ENCODE measurements at places on chromosomes 2 and 18.

DNA sequence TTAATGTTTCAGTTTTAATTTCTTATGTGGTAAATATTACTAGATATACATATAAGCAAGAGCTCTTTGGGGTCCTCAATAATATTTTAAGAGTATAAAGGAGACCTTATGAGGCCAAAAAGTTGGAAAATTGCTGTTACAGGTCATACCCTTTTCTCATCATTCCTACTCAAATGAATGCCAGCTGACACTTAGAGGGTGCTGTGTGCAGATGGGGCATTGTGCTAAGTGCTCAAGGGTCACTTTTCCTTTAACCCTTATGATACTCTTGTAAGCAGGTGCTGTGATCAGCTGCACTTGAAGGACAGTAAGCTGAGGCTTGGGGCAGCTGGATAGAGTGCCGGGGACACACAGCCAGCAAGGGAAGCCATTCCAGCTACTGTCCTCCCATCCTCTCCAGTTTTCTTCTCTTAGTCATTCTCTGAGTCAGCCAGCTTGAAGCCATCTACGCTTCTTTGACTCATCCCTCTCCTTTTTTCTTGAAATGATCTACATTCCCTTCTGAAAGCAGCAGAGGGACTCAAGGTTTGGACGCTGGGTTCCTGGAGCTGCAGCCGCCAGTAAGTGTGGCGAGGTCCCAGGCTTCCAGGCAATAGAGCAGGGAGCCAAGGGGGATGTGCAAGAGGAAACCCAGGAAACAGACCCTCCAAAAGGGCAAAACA is 42.0 kb upstream of the CREB1 start:
- DNase-seq, result no peak

- DNase-seq, result no peak
These were observed 43.9 kb upstream of the ATP6V1B1 start for GRCh38 chr2:70891572-70892357.

GRCh38 chr18:46158499-46158898 is 54.3 kb downstream of the HAUS1 start:
- no peak for DNase-seq

GRCh38 chr18:12703664-12704063 is 822 bp downstream of the PSMG2 start:
- no peak for DNase-seq

DNA sequence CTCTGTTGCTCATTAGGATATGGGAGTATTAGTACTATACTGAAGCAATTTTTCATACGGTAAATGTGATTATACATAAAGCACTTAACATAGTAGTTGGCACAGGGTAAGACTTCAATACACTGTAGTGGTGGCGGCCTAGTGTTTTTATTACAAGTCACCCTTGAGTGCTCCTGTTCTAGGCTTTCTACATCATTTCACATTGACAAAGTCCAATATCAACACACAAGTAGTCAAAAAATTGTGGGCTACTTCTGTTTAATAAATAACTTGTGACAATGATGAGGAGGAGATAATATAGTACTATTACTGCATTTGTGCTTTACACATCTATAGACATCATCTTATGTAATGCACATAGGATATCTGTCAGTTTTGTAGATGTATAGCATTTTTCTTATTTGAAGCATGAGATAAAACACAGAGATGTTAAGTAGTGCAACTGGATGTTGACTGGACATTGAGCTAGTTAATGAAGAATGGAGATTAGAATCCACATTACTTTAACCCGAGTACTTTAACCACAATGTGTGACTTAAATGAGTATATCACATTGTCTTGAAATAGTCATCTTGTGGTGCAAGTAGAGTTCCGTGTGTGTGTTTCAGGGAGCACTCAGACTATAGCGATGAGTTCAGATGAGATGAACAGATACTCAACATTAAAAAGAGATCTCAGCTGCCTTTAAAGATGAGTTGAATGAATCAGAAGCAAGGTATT is 134.8 kb downstream of the ZNF385B start:
- DNase-seq, result no peak

DNA sequence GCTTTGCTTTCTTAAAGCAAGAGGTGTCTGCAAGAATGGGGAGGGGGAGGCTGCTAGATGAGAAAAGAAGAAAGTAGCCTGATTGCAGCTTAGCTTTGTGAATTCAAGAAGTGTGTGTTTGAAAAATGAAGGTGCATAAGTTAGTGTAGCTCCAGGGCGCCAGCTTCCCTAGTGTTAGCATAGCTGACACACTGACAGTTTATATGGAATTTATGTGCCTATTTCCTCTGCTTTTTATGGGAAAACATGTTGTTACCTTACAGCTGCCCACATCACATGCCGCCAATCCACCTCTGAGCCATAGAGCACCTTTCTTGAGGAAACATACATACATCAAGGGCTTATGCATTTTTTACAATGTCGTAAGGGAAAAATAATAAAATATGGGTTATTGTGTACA is 536.4 kb upstream of the PIK3C3 start:
- DNase-seq, result no peak

DNA sequence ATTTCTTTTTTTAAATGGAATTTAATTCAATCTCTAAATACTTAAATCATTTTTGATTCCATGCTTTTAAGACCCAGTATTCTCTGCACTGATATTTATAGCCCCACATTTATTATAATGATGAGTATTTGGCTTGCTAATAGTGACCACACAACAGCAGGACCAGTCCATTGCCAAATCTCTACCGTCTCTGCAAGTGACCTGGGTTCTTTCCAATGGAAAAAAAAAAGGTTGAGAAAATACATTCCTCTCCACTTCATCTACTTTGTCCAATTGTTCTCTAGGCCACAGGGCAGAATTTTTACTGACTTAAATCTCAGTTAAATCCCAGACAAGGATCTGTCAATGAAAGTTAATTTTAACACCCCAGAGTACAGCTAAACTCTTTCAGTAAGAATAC is 20.5 kb downstream of the GRB14 start:
- no peak for DNase-seq

DNA sequence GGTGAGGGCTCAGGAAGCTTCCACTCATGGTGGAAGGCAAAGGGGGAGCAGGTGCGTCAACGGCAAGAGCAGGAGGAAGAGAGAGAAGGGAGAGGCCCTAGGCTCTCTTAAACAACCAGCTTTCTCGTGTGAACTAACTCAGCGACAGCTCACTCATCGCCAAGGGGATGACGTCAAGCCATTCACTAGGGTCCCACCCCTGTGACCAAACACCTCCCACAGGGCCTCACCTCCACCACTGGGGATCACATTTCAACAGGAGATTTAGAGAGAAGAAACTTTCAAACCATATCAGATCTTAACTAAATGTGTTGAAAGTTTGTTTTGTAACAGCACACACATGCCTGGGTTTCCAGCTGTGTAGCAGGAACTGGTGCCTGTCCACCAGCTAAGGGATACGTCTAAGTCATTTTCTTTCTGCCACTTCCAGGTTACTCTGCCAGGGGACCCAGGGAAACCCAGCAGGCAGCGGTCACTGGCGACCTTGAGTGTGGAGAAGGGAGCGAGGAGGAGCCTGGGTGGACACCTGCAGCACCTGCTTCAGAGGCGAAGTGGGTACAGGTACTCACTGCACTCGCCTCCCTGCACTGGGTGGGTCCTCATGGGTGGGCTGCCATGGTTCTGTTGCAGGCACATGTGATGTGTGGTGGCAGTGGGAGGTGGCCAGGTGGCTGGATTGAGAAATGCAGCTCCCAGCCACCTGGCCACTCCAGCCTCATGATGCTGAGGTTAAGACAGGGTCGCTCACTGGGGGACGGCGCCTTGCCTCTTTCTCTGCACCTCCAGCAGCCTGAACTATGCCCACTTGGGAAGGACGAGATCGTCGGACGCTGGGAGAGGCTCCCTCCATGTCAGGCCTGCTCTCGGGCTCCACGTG is 8.4 kb upstream of the GPC1 start:
- DNase-seq, result no peak

GRCh38 chr2:108323619-108324018 is 34.9 kb downstream of the SULT1C2 start:
- DNase-seq, result no peak

GRCh38 chr18:72727038-72727655 is 140.6 kb downstream of the NETO1 start:
- DNase-seq, result no peak

DNA sequence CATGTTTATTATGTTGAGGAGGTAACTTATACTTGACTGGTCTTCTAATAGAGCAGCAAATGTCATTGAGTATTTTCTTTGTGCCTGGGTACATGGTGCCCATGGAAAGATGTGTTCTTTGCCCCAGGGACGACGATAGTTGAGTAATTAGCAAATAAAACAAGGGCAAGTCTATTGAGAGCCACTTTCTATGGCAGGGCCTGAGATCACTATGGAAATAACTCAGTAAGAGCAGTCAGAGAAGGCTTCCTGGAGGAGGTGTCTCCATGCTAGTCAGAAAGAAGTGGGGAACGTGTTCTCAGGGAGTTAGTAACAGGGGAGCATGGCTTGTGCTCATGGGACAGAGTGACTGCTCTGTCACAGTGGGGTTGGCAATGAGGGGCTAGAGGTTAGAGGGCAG is 28.6 kb downstream of the CTIF start:
- DNase-seq, result no peak

GRCh38 chr2:119862127-119862889 is 102.6 kb downstream of the PTPN4 start:
- no peak for DNase-seq

DNA sequence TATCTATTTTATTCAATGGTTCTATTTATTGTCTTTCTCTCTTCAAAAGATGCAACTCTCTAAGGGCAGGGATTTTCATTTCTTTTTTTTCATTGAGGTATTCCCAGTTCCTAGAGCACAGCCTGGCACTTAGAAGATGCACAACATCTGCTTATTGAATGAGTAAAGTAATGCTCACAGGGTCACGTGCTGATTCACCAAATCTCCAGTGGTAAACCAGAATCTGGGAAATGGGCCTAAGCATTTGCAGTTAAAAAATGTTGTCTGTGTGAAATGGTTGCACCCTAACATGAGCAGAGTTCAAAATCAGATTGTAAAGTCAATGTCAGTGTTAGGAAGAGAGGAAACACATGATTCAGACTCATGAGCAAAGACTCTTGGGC is 15.8 kb downstream of the SLC8A1 start:
- DNase-seq, result no peak

- DNase-seq, result no peak
These were observed 11.2 kb downstream of the REV1 start for GRCh38 chr2:99478632-99479031.

DNA sequence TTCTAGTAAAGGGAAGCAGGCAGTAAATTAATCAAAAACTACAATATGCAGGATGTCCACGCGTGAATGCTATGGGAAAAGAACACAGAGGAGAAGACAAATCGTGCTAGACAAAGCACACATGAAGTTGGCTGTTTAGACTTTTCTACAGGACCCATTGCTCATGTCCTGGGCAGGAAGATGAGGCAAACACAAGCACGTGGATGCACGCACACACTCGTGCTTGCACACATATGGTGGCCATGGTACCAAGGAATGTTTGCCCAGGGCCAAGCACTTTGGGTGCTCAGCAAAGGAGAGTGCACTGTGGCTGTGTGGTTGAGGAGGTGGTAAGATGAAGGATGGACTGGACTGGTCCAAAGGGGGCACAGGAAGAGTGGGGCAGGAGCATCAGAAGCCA is 80.2 kb upstream of the MCFD2 start:
- no peak for DNase-seq

- no peak for DNase-seq
These were observed 1.3 kb downstream of the ZNF521 start for GRCh38 chr18:25350489-25351251.

- DNase-seq, result no peak
These were observed 47.1 kb downstream of the CDCA7 start for GRCh38 chr2:173401716-173402326.

DNA sequence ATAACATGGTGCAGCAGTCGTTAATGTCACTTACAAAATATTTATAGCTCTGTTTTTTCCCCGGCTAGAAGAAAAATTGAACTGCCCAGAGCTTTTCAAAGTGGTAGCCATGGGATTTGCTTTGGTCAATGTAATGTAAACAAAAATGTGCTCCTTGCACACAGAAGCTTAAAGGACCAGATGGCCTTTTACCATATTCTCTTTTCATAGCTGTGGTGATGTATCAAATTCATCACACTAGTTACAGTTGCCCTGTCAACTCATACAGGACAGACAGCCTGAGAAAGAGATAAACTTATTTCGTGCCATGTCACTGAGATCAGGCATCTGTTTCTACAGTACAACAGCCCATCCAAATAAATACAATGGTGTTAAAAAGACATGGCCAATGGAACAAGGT is 368.1 kb upstream of the CDH19 start:
- no peak for DNase-seq

DNA sequence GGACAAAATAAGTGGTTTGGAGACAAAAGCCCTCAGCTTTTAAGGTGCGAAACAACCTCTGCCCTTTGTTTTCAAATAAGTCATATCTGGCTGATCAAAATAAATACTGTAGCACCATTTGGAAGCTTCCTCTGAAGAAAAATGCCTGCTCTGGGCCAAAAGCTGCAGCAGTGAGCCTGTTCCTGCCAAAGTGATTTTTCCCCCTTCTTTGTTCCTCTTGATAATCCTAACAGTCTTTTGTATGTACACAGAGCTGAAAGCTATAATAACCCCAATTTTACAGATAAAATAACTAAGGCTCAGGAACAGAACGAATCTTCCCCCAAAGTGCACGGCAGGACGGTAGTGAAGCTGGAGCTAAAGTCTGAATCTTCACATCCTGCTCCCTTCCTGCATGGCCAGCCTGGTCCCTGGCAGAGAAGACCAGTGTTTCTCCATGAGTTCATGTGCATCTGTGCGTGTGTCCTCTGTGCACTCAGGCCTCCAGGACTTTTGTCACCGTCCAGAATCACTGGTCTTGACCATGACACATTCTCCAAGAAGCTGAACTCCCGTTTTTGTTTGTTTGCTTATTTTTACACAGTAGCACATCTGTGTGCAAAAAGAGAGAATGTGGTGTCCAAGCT is 2114.1 kb upstream of the PIK3C3 start:
- DNase-seq, result no peak

DNA sequence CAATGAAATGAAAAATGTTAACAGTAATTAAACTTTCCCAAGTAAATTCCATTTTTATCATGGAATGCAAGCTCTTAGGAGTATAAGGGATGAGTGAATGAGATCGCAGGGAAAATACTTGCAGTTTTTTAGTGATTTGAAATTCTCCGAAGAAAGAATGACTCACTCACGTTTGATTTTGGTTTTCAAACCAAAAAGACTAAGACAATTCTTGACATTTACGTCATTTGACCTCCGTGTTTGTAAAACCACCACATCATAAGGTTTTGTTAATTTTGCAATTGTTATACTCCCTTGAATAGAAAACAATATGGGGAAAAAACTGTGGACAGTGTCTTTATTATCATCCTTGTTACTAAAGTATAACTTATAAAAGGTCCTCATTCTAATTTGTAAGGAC is 29.4 kb downstream of the COL4A4 start:
- no peak for DNase-seq

Measured in T follicular helper cell (primary cell).